Substantia nigra (tissue), 51 donors: ENCODE measurements at places on chromosomes 6 and 20.

GRCh38 chr20:41278936-41279335 lies 38.6 kb downstream of the ZHX3 start:
- no peak for DNase-seq

DNA sequence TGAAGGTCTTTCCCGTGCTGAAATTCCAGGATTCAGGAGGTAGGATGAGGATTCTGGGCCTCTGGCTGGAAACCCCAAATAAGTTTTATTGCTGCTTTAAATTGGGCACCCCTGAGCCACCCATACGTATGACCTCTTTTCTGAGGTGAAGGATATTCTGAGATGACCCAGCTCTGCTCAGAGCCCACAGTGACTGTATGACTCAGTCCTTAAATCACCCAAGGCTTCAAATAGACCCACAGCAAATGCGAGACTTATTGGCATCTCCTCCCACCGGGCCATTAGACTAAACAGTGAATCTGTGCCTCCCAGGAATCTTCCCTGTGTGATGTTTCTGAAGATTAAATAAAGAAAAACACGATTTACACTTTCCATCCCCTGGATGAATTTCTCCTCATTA lies 9.5 kb downstream of the SIRPG start:
- no peak for DNase-seq

DNA sequence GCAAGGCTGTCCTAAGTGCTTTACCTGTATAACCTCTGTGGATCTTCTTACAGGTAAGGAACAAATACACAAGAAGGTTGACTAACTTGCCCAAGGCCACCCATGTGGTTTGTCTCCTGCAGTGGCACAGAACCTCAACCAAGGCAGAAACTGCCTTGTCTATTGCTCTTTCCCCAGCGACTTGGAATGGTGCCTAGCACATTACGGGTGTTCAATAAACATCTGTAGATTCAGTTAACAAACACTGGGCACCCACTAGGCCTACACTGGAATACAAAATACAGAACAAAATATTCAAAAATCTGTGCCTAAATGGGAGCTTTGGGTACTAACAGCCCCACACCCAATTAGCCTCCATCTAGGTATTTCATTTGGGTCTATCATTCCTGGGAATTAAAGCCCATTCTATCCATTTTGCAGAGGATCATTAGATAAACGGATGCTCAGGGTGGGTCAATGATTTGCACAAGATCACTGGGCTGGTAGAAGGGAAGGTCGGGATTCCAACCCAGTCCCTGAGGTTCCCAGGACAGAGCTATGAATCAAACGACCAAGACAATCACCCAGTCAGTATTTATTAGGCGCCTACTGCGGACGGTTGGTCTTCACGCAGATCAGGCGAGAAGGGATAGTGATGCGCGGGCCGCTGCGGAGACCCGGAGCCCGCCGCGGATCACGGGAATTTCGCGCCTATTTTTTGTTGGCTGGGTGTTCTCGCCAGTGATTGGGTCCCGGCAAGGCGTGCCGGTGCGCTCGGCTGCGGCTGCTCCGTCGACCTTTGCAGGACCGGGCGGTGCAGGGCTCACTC lies at the start of gene STK35:
STK35 (plus strand) TSS at position 771 of the 808 bp plus-strand sequence. CDS start 55 bp downstream, outside the sequence.
- DNase-seq: no peak

GRCh38 chr6:8589941-8590729 lies 154.8 kb upstream of the SLC35B3 start:
- no peak for DNase-seq

GRCh38 chr6:35599761-35600658 lies 87.3 kb upstream of the TULP1 start:
- no peak for DNase-seq

GRCh38 chr6:46969206-46969605 lies 47.5 kb upstream of the ADGRF5 start:
- DNase-seq: no peak
